ENCODE measurements at places on chromosomes 13 and 19.
A peak's percentile ranks its signal among the peaks of the same experiment; 100 is the strongest.

- no peak for DNase-seq
Observed at GRCh38 chr13:103078158-103078557, 11.9 kb upstream of the SLC10A2 start.

- DNase-seq = no peak
Observed at GRCh38 chr13:23629566-23630272, 59.5 kb downstream of the TNFRSF19 start.

- DNase-seq = no peak
Observed at GRCh38 chr13:20738616-20739015, 35.1 kb downstream of the IL17D start.

DNA sequence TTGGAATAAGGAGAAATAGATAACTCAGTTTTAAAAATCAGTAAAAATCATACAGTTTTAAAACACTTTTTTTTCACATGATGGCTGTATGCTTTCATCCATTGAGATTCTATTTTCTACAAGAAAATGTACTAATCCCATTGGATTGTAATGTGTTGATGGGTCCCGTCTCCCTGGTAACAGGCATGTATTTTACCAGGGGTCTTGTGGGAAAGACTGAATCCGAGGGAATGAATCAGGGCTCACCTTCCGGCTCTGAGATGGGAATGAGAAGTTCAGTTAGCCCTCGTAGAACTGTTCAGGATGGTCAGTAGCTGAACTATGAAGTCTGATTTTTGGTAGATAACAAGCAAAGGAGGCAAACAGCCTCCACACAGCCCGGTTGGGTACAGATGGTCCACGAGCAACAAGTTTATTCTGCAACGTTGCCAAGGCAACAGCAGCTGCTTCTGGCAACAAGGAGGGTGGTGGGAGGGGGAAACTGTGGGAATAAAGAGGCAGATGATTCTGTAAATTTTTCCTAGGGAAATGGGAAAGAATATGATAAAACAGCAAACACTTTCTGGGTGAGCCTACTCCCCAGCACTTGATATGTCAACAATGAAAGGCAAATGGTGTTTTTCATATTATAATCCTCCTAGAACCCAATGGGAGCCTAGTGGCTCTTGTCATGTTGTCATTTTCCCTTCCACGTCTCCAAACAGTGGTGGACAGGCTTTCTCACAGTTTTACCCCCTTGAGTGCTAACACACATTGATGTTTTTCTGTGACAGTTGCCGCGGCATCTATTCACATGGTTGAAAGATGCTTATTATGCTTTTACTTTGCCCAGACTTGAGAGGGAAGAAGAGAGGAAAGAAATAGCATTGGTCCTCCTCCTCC, 12.4 kb upstream of the SIAH3 start:
- no peak for DNase-seq

- DNase-seq = no peak
Observed at GRCh38 chr19:29779921-29780320, 31.9 kb upstream of the CCNE1 start.

DNA sequence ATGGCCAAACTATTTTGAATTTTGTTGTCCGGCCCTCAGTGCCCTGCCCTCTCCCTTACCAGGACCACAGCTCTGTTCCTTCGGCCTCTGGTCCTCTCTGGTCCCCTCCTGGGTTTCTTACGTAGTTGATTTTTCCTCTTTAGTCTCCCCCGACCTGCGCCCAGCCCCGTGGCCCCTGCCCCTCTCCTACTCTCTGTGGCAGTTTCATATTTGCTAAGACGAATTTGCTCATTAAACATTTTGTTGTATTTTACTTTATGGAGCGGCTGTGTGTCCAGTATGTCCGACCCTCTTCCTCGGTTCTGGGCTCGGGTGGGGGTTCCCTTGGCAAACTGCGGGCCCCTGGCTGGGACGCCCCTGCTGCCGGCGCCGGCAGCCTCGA, 576 bp upstream of the EPN1 start:
- DNase-seq = no peak

GRCh38 chr13:52159159-52159982, at the start of gene NEK3:
NEK3 (minus strand) TSS chr13:52159597; CDS start chr13:52156191, 3,406 bp downstream.
- peak; percentile 65 for DNase-seq

- DNase-seq = no peak
Observed at GRCh38 chr13:113953561-113953960, 20.3 kb downstream of the C13orf46 start.

DNA sequence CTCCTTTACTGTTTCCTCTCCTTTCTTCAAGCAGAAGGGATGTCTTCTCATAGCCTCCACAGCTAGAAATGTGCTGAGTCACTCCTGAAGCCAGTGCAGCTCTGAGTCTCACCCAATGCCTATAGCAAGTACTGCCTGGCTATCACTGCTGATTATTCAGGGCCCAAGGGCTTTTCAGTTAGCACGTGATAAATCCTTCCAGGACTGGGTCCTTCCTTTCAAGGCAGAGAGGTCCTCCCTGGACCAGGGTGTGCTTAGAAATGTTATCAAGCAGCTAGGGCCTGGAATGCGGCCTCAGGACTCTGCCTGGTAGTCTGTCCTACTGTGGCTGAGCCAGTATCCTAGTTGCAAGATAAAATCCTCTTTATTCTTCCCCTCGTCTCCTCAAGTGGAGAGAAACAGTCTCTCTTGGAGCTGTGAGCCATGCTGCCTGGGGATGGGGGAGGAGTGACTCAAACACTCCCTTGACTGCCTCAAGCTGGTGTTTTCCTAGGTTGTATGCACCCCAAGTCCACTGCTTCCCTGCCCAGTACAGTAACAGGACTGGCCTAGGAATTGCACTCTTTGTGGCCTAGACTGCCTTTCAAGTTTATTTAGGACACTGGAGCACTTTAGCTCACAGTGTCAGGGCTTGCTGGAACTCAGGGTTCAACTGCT, 198.7 kb upstream of the SERP2 start:
- peak; percentile 67 for DNase-seq

- DNase-seq = no peak
Observed at GRCh38 chr19:56301886-56302620, 12.6 kb downstream of the ZSCAN5A start.

GRCh38 chr19:46016426-46017094, 6.3 kb downstream of the PGLYRP1 start:
- DNase-seq = peak; percentile 64

- DNase-seq = no peak
Observed at GRCh38 chr19:3296446-3296845, 69.9 kb upstream of the NFIC start.

DNA sequence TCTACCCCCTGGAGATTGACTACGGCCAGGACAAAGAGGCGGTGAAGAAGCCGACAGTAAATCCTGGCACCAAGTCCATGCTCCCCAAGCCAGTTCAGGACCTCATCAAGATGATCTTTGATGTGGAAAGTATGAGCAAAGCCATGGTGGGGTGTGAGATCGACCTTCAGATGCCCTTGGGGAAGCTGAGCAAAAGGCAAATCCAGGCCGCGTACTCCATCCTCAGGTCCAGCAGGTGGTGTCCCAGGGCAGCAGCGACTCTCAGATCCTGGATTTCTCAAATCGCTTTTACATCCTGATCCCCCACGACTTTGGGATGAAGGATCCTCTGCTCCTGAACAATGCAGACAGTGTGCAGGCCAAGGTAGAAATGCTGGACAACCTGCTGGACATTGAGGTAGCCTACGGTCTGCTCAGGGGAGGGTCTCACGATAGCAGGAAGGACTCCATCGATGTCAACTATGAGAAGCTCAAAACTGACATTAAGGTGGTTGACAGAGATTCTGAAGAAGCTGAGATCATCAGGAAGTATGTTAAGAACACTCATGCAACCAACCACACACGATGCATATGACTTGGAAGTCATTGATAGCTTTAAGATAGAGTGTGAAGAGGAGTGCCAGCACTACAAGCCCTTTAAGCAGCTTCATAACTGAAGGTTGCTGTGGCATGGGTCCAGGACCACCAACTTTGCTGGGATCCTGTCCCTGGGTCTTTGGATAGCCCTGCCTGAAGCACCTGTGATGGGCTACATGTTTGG, 24.0 kb upstream of the ANKRD10 start:
- no peak for DNase-seq

DNA sequence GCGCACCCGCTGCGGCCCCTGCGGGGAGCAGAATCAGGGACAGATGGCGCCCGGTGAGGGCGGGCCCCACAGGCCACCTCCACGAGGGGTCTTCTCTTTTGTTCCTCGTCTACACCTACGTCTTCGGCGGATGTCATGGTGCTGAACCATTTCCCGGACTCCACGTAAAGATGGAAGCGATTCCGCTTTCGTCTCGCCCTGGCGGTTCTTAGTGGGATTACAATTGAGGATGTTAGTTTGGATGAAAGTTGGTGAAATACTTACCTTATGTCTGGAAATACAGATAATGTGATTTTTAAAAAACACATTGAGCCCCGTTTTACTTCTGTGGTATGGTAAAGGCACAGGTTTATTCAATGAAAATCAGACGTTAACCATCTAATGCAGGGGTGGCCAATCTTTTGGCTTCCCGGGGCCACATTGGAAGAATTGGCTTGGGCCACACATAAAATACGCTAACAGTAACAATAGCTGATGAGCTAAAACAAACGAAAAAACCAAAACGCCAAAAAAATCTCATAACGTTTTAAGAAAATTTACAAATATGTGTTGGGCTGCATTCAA, 1.4 kb upstream of the ZMYM5 start:
- peak; percentile 75 for DNase-seq

DNA sequence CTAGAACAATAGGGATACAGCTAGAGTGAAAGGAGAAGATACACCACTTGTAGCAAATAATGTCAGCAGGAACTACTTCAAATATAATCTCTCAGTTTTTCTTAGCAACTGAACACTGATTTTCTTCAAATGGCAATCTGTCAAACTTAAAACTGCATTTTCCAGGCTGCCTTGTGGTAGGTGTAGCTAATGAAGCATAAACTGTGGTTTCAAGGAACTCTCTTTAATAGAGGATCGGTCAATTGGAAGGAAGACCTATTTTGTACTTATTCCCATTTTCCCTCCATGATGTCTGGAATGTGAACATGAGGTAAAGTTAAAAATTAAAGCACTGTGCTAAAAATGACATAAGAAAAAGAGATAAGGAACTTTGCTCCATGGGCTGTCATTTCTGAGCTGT, 1261.9 kb downstream of the PCDH17 start:
- DNase-seq = no peak

- no peak for DNase-seq
Observed at GRCh38 chr13:21595546-21595822, 8.5 kb downstream of the MICU2 start.

GRCh38 chr19:49387936-49388372, at the start of gene KASH5:
KASH5 (plus strand) TSS chr19:49388249; CDS start chr19:49390884, 2,635 bp downstream.
- peak; percentile 36 for DNase-seq

GRCh38 chr19:51816711-51817110, 21.8 kb downstream of the FPR3 start:
- DNase-seq = no peak

DNA sequence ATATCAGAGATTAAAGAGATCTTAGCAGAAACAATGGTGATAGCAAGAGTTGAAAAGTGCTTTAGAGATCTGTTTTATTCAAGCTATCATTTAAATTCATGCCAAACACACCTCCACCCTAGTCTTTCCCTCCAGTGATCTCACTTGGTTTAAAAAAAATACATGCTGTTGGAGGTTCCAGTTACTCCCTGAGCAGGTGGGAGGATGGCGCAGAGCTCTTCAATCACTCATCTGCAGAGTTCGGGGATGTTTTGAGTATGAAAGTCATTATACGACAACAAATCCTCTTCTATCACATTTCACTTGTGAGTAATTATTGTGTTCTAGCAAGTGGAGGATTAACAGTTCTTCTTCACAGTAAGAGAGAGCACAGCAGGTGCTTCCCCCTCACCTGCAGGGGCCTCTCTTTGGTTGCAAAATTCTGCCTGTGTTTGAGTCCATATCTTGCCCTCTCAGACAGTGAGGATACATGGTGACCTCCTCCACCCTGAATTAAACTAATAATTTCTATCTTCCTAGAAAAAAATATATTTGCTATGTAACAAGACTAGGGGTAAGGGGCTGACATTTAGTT, 376.7 kb downstream of the LIG4 start:
- no peak for DNase-seq

GRCh38 chr13:76813891-76814290, 72.3 kb downstream of the KCTD12 start:
- no peak for DNase-seq

GRCh38 chr19:7919610-7920518, at the start of gene SNAPC2:
SNAPC2 (plus strand) TSS chr19:7920338; CDS start chr19:7920367, 29 bp downstream.
- peak; percentile 96 for DNase-seq

GRCh38 chr13:23651439-23651838, 81.2 kb downstream of the TNFRSF19 start:
- DNase-seq = no peak

DNA sequence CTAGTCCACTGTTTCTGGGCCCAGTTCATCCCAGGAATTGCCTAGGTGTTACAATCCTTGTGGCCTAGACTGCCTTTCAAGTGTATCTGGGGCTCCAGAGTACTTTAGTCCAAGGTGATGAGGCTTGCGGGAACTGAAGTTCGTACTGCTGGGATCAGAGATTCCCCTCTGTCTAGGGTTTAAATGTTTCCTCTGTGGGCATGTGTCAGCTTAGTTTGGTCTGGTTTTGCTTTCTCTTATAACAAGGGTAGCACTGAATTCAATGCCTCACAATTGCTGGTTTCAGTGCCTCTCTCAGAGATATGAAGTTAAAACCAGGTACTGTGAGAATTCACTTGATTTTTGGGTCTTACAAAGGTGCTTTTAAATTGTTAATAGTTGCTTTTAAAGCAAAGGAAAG, 30.8 kb downstream of the RGCC start:
- DNase-seq = no peak

GRCh38 chr13:26412936-26413716, 144.4 kb upstream of the WASF3 start:
- DNase-seq = no peak

GRCh38 chr13:78662467-78662866, 3.5 kb upstream of the OBI1 start:
- no peak for DNase-seq

DNA sequence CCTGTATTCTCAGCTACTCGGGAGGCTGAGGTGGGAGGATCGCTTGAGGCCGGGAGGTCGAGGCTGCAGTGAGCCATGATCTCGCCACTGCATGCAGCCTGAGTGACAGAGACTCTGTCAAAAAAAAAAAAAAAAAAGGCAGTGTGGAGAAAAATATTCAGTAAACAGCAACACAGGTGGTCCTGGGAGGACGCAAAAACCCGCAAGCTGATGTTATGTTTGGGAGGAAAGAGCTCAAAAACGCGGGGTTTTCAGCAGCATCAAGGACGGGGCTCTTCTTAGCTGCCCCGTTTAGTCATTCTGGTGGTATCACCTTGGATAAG, 599 bp upstream of the ZNF784 start:
- DNase-seq = no peak

DNA sequence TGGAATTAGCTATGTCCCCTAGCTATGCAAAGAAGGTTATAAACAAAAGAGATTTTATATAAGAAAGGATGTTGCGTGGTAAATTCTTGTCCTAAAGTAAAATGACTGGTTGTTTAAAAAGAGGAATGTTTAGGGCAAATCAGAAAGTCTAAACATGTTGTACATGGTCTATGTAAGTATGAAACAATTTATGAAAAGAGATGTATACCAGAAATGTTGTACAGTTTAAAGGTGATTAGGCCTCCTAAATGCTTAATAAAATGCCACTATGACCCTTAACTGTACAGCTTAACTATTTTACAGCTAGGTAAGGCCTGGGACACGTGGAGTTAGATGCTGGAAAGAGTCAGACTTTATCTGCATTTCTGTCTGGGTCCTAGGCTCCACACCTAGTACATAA, 775.9 kb upstream of the KLHL1 start:
- no peak for DNase-seq

- DNase-seq = no peak
Observed at GRCh38 chr19:47028195-47028601, 8.6 kb downstream of the NPAS1 start.

- no peak for DNase-seq
Observed at GRCh38 chr13:27962982-27963381, 6.1 kb downstream of the CDX2 start.

GRCh38 chr19:39342647-39343305, 555 bp downstream of the SAMD4B start:
- no peak for DNase-seq

Measured in fibroblast of skin of abdomen (primary cell).